ENCODE measurements at places on chromosomes 11 and 22.

DNA sequence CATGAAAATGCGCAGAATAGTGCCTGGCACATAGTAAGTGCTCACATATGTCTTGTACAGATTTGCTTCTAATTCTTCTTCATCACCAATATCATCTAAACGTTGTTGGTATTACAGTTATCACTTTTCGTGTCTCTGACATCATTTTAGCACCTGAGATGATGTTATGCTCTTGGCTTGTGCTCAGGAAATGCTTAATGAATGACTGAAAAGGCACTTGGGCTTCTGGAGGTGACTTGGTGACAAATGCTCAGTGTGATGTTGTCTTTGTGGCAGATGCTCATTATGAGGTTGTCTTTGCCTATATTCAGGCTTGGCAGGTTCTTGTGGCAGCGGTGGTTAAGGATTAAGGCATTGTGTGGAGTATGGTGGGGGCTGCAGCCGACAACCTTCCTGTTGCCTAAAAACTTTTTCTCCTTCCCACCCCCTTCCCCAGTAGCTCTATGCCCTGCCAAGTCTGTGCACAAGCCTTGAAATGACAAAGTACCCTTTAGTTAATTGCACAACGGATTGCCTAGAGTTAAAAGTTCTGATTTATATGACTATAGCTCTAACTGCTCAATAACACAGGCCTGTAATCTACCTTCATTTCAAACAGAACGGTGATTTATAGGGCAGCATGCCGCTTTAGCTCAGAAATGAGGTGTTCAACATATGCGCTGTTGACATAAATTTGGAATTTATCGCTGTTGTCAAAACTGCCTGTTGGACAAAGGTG lies 82.5 kb downstream of the ZBTB16 start:
- DNase-seq: no peak

GRCh38 chr11:65300621-65301275 lies 13.9 kb upstream of the CDC42EP2 start:
- DNase-seq: no peak

DNA sequence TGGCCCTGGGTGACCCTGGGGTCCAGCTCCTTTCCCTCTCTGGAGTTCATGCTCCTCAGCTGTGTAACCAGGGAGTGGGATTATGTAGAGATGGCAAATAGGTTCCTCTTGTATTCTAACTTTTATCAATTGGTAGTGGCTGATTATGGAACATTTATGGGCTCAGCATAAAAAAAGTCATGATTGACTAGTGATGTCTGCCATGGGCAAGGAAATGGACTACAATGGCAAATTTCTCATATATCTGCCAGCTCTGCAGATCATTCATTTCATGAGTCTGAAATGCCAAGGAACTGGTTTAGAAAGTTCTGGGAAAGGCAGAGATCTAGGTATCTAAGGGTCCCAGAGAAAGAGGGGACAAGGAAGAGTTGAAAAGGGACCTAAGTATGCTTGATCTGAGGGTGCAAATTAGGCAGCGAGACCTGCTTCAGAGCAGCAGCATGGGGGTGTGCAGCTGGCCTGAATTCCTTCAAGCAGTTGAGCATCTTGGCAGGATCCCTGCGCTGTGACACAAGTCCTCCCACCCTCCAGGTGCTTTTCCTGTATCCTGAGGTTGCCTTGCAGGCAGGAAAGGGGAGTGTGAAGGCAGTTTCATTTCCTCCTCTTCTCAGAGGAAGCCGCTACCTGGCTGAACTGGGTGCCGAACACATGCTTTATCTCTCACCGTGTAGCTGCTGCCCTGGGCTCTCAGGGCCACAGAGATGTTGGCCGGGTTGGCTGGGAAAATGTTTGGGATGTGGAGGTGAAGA lies 10.4 kb downstream of the SLC15A3 start:
- DNase-seq: no peak

DNA sequence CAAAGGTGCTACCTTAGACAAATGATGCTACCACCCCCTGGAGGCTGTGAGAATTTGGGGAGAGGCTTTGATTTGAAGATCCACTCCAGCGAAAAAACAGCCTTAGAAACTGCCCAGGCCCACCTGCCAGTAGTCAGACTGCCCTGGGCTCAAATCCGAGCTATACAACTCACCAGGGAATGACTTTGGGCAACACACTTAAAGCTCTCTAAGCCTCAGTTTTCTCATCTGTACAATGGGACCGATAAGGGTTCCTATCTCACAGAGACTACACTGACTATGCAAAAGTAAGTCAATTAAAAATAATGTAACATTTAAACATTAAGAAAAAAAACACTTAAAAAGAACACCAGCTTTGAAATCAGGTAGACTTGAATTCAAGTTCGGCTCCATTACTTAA lies 19.9 kb downstream of the VWCE start:
- DNase-seq: no peak

DNA sequence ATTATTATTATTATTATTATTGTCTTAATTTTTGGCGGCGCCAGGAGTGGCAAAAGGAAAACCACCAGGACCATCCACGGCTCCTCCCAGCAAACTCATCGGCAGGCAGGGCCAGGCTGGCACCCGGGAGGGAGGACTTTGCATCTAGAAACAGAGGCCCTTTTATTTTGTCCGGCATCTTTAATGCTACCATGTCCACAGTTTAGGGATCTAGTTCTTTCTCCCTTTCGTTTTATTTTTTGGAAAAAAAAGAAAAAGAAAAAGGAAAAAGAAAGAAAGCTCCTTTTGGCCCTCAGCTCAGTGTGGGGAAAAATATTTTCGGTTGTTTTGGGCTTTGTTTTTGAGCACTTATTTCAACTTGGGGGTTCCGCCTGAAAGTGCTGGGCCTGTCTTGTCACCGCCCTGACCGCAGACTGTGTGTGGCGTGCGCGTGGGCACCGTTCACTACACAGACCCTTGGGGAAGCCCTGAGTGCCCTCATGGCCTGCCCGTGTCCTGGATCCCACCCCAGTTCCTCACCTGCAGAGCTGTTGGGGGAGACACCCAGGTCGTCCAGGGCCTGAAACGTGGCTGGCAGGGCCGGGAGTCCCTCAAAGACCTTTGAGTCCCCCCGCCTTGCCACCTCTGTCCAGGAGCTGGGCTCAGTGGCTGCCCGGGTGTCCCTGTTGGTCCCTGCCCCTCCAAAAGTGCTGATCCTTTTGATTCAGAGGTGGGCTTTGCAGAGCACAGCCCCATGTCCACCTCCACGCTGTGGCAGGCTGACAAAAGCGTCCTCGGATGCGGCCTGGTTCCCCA lies 69.1 kb upstream of the PPARA start:
- no peak for DNase-seq

DNA sequence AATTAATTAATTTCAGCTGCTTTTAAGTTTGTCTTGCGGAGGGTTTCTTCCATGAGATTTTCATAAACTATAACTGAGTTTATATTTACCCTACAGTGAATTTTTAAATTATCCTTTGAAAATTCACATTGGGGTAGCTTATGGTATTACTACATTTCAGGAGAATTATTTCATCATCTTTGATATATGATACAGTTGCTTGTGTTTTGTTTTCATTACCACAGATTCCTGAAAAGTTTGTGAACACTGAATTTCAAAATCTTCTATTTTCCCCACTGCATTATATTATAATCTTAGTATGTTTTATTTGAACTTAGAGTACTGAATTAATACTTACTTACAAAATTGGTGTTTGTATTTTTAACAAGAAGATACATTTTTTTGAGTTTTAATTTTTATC lies 24.4 kb downstream of the METTL15 start:
- DNase-seq: no peak

DNA sequence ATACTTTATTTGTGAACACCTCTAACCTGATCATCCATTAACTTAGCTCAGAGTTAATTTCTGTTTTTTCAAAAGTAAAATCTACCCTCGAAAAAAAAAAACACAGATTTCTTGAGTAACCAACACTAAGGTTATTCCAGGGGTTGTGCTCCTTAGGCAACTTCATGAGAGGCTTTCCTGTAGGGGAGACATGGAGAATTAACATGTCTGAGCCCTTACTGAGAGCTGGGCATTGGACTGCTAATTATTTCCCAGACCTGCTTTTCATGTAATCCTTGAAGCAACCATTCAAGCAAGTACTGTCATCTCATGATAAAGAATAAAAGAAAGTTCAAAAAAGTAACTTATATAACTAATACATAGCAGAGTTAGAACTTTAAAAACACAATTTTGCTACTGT lies 13.5 kb upstream of the UPB1 start:
- DNase-seq: no peak

- peak; percentile 85 for DNase-seq
Observed at GRCh38 chr11:47768101-47768612, 1.0 kb upstream of the FNBP4 start.

DNA sequence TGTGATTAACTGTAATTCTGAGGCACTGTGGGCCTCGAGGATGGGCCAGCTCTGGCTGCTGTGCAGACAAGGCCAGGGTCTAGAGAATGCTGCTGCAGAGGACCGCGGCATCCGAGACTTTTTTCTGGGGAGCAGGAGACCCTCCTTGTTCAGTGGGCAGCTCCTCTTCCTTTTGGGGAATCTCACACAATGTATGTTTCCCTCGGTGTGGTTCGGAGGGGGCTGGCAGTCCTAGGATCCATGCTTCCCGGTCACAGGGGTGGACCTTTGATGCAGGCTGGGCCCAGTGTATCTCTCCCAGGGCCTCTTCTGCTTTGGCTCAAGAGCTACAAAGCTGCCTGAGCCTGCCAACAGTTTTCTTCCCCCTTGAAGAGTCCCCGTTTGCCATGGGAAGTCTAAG lies 31.5 kb downstream of the MYEOV start:
- DNase-seq: no peak

DNA sequence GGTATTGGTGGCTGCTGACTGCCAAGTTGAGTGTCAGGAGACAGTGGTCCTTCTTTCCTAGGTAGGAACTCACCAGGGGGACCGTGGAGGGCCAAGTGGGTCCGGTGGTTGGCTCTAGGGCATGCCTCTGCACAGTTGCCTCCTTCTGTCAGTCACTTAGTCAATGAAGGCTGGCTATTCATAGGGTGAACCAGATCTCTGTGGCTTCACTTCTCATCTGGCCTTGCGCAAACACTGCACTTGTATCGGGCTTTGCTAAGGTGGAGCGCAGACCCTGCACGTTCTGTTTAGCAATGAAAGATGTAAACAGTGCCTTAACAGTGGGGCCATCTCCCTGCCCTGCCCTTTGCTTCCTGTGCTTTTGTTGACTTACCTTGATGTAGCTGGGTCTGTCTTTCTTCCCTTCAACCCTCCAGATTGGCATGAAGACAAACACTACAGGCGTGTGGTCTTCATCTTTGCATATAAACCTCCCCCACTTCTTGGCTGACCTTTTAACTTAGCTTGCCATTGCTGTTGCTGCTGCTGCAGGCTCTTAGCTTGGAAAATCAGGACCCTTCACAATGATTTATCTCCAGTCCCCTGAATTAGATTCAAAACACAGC lies 6.7 kb upstream of the SORL1-AS1 start:
- no peak for DNase-seq

- DNase-seq: no peak
Observed at GRCh38 chr11:60221181-60221580, 21.8 kb downstream of the MS4A4E start.

- no peak for DNase-seq
Observed at GRCh38 chr11:57775491-57775890, 13.9 kb downstream of the CTNND1 start.

GRCh38 chr11:33259869-33260268 lies 2.7 kb downstream of the HIPK3 start:
- no peak for DNase-seq

DNA sequence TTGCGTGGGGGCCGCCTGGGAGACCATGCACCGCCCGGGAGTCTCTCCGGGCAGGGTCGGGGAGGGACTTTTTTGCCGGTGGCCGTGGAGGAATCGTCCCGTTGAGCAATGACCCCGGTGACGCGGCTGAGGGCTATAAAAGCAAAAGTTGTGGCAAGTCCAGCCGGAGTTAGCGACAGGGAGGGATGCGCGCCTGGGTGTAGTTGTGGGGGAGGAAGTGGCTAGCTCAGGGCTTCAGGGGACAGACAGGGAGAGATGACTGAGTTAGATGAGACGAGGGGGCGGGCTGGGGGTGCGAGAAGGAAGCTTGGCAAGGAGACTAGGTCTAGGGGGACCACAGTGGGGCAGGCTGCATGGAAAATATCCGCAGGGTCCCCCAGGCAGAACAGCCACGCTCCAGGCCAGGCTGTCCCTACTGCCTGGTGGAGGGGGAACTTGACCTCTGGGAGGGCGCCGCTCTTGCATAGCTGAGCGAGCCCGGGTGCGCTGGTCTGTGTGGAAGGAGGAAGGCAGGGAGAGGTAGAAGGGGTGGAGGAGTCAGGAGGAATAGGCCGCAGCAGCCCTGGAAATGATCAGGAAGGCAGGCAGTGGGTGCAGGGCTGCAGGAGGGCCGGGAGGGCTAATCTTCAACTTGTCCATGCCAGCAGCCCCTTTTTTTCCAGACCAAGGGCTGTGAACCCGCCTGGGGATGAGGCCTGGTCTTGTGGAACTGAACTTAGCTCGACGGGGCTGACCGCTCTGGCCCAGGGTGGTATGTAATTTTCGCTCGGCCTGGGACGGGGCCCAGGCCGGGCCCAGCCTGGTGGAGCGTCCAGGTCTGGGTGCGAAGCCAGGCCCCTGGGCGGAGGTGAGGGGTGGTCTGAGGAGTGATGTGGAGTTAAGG lies at the start of gene NEAT1:
Gene NEAT1, plus strand, starts transcription at position 166 of the 883 bp plus-strand sequence.
- peak; percentile 66 for DNase-seq

- DNase-seq: no peak
Observed at GRCh38 chr11:67662142-67662834, 11.8 kb upstream of the ACY3 start.

DNA sequence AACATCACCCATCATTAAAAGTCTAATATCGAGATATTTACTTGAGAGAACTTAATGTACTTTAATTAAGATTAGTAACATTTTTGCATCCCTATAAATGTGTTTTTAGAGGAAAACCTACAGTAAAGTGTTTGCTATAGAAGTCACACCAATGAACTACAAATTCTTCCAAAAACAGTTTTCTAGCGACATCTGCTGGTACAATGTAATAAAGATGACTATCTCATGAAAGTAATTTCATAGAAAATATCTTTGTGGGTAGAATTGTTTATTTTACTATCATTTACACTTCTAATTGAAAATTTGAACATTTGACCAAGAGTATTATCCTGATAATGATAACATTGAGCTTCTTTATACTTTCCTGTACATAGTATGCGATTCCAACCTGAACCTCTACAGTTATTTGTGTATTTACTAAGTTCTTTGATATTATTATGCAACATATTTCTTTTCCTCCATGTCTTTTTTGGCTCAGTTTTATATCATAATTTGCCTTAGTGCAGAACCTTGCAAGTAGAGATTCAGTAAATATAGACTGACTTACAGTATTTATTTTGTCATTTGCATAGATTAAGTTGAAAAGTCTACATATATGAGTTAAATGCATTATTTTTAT lies 252.7 kb downstream of the TMEM135 start:
- DNase-seq: peak; percentile 22

GRCh38 chr11:47992959-47993820 lies 12.8 kb downstream of the PTPRJ start:
- DNase-seq: no peak

- no peak for DNase-seq
Observed at GRCh38 chr11:72774499-72774898, 19.3 kb downstream of the STARD10 start.
